ENCODE measurements at places on chromosomes 7 and 10.

DNA sequence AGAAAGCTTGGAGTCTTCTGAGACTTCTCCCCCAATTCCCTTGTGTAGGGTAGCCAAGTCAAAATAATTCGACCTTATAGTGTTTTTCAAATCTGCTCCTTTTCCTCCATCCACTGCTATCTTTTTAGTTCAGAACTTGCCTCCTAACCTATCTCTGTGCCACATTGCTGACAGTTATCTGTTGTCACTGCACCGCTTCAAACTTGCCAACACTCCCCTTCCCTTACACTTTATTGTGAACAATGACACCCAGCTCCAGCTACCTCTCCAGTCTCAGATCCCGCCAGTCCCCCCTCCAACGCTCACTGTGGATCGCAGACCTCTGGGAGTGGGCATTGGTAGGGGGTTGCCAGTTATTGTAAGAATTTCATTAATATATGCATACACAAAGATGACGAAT lies 16.3 kb upstream of the HPS1 start:
- no peak for DNase-seq

GRCh38 chr7:116327752-116328151 lies 117.4 kb downstream of the TES start:
- DNase-seq, result no peak

DNA sequence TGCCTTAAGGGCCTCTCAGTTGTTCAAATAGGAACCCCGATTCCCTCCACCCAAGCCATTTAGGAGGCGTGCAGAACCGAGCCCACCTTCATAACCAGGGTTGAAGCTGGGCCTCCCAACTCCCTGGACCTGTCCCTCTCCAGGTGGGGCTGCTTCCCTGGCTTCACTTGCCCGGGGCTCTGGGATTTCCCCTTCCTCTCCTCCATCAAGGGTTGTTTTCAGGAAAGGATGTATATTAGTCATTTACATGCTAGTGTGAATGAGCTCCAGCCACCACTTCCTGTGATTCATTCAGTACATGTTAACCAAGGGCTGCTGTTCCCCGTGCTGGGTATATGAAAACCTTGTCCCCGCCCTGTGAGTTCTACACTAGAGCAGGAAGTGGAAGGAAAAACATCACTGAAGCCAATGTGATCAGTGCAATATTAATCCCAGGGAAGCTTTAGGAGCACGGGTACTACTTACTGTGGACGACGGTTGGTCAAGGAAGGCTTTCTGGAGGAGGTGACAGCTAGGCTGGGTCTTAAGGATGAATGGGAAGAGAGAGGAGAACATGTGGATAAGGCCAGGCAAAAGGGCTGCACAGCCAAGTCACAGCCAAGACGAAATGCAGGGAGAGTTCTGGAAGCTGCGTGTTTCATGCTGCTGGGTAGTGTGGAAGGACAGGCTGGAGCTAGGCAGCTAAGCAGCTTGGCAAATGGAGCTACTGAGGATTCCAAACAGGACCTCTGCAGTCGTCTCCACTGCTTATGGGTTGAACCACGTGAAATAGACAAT lies 150.1 kb upstream of the SHH start:
- DNase-seq, result no peak

- DNase-seq, result no peak
These were observed 90.6 kb upstream of the PPP2R2D start for GRCh38 chr10:131810036-131810804.

DNA sequence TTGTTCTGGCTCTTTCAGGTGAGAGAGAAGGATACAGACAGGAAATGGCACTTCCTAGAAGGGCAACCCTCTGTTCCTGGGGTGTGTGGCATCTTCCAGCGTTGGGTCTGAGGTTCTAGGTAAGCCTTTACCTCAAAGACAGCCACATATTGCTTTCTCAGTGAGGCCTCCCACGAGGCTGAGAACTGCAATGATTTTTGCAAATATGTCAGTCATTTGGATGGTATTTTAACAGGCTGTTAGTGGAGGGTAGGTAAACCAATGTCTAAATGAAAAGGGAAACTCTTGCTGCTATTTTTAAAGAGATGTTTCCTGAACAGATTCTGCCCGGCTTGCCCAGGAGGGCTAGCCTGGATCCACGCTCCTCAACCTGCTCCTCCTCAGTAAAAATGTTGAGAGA lies 240.3 kb upstream of the KLF6 start:
- DNase-seq, result no peak

- DNase-seq, result no peak
These were observed 10.5 kb downstream of the CPVL start for GRCh38 chr7:29135846-29136245.

- DNase-seq, result no peak
These were observed 22.8 kb downstream of the GLI3 start for GRCh38 chr7:42214060-42214679.

DNA sequence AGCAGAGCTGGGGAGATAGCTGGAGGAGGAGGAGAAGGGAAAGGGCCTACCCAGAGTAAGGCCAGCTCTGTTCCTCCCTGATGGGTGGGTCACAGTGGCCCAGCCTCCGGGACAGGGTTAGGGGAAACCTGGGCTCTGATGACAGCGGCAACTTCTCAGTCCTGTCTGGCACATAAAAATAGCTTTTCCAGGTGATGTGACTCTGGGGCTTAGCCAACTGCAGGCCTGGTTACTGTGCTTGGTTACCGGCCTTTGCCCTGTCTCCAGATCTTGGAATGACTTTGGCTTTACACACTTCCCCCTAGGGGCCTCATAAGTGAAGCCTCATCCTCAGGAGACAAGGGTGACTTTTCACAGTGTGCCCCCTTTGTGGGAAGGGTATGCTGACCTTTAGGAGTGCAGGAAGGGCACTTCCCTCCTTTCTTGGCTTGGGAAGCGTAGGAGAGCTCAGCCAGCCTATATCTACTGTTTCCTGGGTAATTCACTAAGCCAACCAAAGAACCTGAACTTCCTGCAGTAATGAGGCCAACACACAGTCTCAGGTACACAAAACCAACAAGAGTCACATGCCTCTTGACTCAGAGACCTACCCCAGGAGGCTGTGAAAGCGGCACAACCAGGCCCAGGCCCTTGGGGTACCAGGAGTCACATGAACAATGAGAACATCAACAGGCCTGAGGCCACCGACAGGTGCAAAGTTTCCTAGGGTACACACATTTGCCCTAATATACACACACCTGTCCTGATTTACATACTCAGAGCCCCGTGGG lies 11.7 kb upstream of the HILPDA start:
- DNase-seq, result no peak

GRCh38 chr7:1689311-1689710 lies 19.2 kb downstream of the ELFN1 start:
- DNase-seq, result no peak

GRCh38 chr10:131994435-131994834 lies 12.7 kb upstream of the BNIP3 start:
- DNase-seq, result no peak

- DNase-seq, result no peak
These were observed 1047.1 kb downstream of the NRG3 start for GRCh38 chr10:82922046-82922445.

- no peak for DNase-seq
These were observed 328.4 kb upstream of the AOAH start for GRCh38 chr7:37052705-37053104.

DNA sequence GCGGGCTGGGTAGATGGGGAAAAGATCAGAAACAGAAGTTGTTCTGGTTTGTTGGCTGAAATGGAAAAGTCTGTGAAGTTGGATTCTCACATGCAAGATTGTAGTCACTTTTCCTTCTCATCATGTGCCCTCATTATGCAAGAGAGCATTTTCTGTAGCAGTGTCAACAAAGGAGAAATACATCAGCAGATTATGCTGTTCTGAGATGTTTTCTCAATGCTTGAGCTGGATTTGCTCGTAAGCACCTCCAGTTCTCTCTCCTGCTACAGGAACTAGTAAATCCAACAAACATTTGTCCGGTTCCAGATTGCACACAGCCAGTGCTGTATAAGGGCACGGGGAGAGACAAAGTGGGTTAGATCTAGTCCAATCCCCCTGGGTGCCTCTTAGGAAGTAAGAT lies 90.0 kb downstream of the GATA3 start:
- no peak for DNase-seq

DNA sequence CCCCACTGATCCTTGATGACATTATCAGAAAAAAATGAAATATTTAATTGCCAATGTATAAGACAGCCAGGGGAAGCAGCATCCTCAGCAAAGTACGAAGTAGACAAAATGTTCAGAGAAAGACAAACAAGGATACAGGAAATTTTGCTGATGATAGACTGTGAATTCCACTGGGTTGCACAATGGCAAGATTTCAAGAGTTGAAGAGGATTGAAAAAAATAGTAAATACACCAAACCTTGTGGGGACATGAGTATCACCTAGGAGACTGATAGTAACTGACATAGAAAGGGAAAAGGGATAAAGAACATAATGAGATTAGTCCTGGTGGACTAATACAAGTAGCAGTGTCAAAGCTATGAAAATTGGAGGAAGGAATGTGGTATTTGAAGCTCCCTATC lies 16.5 kb downstream of the CNOT4 start:
- DNase-seq, result no peak

- no peak for DNase-seq
These were observed 632.5 kb upstream of the ANKRD30A start for GRCh38 chr10:36492590-36493515.

GRCh38 chr10:110522365-110522988 lies 24.8 kb downstream of the DUSP5 start:
- DNase-seq, result no peak

DNA sequence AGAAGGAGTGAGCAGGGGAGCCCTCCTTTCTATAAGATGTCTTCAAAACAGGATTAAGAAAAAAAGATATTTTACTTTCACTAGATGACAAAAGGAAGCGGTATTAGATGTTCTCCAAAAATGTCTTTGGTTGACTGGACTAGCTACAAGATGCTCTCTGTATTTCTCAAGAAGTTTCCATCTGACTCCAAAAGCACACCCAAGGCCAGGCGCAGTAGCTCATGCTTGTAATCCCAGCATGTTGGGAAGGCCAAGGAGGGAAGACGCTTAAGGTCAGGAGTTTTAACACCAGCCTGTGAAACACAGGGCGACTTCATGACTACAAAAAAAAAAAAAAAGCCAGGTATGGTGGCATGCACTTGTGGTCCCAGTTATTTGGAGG lies 84.5 kb downstream of the PIP4K2A start:
- DNase-seq, result no peak

DNA sequence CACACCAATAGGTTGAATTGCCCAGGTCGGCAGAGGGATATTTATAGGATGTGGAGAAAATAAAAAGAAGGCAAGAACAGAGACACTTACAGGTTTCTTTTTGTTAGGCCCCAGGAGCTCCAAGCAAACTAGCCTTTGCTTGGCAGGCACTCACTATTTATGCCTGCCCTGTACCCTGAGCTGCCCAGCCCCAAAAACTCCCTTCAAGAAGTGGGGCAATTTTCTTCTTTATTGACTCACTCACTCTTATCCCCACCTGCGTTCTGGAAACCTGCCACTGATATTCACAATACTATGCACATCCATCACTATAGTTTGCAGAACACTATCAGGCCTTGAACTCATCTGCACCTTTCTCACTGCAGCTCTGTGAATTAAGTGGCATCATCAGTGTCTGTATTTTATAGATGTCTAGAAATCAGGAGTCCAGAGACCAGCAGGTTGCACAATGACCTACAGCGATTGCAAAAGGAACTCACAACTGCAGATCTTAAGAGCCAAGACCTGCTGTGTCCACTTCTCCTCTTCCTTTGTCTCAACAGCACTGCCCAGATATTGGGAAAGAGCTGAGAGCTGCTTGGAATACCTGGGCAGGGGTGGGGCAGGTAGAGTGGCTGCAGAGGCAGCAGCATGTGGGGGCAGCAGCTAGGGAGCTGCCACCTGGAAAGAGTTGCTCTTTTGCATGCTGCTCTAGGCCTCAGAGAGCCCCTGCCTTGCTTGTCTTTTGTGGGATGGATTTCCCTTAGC lies at the start of gene SFTPD:
TSS of gene SFTPD (minus strand) at position 130 of the 747 bp plus-strand sequence. CDS start 2,446 bp downstream, outside the sequence.
- DNase-seq, result no peak

DNA sequence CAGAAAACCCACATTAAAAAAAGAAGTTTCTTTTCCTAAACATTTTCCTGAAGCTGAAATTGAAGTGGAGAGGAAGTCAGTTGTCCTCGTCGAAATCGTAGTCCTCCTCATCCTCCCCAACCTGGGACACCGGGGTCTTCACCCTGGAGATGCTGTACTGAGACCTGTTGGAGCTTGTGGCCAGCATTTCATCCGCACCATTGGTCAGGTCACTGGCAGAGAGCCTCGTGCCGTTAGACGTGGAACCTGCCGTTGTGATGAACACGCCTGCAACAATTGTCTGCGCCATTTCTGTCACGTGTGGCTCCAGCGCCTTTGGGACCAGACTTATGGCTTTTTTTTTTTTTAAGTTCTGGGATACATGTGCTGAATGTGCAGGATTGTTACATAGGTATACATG lies 23.8 kb downstream of the CD36 start:
- DNase-seq, result no peak

DNA sequence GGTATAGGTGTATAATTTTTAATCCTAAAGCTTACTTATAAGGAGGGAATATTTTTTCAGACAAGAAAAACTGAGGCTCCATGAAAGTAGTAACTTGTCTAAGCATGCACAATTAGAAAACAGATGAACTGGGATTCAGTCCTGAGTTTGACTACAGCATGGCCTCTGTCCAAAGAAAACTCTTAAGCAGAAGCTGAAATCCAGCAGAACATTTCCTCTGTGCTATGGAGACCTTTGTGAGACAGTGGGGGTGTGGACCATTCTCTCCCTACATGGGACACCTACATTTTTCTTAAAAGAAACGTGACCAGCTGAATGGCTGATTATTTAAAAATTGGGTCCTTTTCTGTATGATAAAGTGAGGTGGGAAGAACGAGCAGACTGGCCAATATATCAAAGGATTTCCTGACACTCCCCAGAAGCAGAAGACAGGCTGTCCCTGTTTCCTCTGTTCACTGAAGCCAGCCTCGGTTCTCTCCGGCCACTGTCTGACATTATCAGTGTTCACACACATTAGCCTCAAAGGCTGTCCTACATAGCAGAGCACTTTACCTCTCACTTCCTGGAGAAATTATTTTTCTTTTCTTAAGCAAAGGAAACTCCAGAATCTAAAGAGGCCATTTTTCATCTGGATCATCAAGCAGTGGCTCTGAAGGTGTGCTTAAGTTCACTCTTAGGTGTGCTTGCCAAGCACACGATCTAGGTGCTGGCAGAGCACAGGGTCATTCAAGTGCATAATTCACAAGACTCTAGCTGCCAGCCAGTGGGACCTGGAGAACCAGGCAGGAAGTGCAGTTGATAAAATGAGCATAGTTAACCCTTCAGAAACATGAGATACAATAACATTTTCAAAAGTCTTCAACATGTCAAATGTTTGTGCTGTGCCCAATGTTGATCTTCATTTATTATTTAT lies 40.4 kb upstream of the KIAA1217 start:
- DNase-seq, result no peak

DNA sequence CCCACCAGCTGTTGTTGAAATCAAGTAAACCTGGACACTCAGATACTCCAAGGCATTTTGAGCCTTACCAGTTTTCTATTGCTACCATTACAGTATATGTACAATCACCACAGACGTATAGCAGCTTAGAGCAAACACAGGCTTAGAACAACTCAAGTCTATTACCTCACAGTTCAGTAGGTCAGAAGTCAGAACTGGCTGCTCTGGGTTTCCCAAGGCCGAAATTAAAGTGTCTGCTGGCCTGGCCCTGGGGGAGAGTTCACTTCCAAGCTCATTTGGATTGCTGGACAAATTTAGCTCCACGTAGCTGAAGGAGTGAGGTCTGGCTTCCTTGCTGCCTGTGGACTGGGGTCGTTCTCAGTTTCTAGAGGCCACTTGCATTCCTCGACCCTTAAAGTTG lies 260.1 kb upstream of the LRRN3 start:
- no peak for DNase-seq
